Immature natural killer cell (primary cell): ENCODE measurements at places on chromosomes 5 and 9.

DNA sequence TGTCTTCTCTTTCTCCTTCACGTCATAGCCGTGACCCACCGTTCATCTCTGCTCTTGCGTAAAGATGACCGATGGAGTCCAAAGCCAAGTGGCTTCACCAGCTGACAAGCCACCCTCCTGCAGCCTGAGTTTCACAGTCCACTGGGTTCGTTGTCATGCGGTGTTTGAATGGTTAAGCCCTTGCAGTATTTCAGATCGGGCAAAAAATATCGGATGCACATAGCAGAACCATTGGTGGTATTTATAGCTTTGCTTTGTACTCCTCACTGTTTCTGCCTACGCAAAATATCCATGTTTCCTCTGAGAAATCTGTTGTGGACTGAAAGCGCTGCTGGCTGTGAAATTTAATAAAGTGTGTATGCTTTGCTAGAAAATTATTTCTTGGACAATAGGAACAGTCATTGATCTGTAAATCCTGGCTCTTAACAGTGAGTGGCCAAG lies 34.5 kb upstream of the NCS1 start:
- no peak overlapping the region for H3K4me3 ChIP-seq
- peaks cover 10% of the 10 kb centered on the region for H3K27me3 ChIP-seq
- peaks cover 18% of the 10 kb centered on the region for H3K36me3 ChIP-seq
- no peak overlapping the region for H3K27ac ChIP-seq
- DNase-seq = no peak

- peaks cover 4% of the 10 kb centered on the region for H3K36me3 ChIP-seq
- H3K27ac ChIP-seq = peak overlapping the region; percentile 94
- H3K4me3 ChIP-seq = peak overlapping the region; percentile 44
- no peak for DNase-seq
- H3K4me1 ChIP-seq = peaks cover 86% of the 10 kb centered on the region
- H3K27me3 ChIP-seq = no peaks in the 10 kb centered on the region
These were observed 65.7 kb upstream of the TNFAIP8 start for GRCh38 chr5:119290161-119290569.

DNA sequence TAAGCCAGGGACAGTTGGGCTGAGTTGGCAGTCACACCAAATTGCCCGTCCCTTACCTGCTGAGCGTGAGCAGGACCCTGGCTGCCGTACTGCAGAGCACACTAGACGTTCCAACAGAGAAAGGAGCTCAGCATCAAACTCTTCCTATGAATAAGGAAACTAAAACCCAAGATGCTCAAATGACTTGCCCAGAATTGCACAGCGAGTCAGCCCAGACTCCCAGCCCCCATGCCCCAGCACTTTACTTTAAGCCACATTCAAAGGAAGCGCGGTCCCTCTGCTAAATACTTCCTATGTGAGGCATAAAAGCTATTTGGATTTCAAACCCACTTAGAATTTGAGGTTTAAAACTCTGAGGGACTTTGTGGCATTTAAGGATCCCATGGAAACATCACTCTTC lies 23.9 kb downstream of the PAX5 start:
- no peaks in the 10 kb centered on the region for H3K4me1 ChIP-seq
- H3K27me3 ChIP-seq = peaks cover 9% of the 10 kb centered on the region
- DNase-seq = no peak
- H3K36me3 ChIP-seq = no peaks in the 10 kb centered on the region

- H3K36me3 ChIP-seq = no peaks in the 10 kb centered on the region
- no peak for DNase-seq
- H3K4me1 ChIP-seq = no peaks in the 10 kb centered on the region
- no peak overlapping the region for H3K4me3 ChIP-seq
- no peaks in the 10 kb centered on the region for H3K27me3 ChIP-seq
These were observed 22.8 kb upstream of the FOXB2 start for GRCh38 chr9:76996700-76997099.

- H3K4me1 ChIP-seq = no peaks in the 10 kb centered on the region
- H3K4me3 ChIP-seq = no peak overlapping the region
- H3K36me3 ChIP-seq = no peaks in the 10 kb centered on the region
These were observed 365.5 kb downstream of the KCNN2 start for GRCh38 chr5:114727358-114727757.

DNA sequence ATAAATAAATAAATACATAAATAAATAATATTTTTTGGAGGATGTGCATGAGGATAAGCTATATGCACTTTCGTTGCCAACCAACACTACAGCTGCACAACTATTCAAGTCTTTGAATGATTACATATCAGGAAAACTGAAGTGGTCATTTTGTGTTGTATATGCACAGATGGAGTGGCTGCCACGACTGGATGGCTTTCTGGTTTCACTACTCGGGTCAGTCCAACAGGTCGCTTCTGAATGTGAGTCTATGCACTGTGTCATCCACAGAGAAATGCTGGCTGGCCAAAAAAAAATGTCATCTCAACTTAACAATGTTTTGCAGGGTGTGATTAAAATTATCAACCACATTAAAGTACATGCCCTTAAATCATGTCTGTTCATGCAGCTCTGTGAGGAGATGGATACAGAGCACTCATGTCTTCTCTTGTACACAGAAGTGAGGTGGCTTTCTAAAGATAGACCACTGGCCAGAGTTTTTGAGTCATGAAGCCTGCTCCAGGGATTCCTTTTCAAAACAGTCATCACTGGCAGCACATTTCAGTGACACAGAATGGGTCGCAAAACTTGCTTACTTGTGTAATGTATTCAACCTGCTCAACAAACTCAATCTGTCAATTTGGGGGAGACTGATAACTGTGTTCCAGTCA lies 589.8 kb upstream of the CYLC2 start:
- H3K36me3 ChIP-seq = no peaks in the 10 kb centered on the region
- no peaks in the 10 kb centered on the region for H3K27me3 ChIP-seq
- no peak overlapping the region for H3K27ac ChIP-seq
- no peak for DNase-seq
- no peak overlapping the region for H3K4me3 ChIP-seq

GRCh38 chr9:89428901-89429890 lies 68.7 kb downstream of the SEMA4D start:
- peak overlapping the region; percentile 70 for H3K4me3 ChIP-seq
- DNase-seq = no peak
- H3K4me1 ChIP-seq = peaks cover 96% of the 10 kb centered on the region
- H3K27ac ChIP-seq = peak overlapping the region; percentile 90
- H3K27me3 ChIP-seq = peaks cover 3% of the 10 kb centered on the region

GRCh38 chr5:139164020-139164419 lies 34.1 kb downstream of the SIL1 start:
- H3K36me3 ChIP-seq = peaks cover 1% of the 10 kb centered on the region
- no peak overlapping the region for H3K4me3 ChIP-seq

GRCh38 chr5:10689391-10690081 lies 71.5 kb downstream of the DAP start:
- H3K4me3 ChIP-seq = no peak overlapping the region
- DNase-seq = no peak
- H3K4me1 ChIP-seq = peaks cover 4% of the 10 kb centered on the region
- no peak overlapping the region for H3K27ac ChIP-seq

GRCh38 chr9:22009506-22009867 lies 382 bp upstream of the CDKN2B start:
- H3K27me3 ChIP-seq = peaks cover 37% of the 10 kb centered on the region
- no peaks in the 10 kb centered on the region for H3K36me3 ChIP-seq
- peak overlapping the region; percentile 91 for H3K4me3 ChIP-seq
- peaks cover 26% of the 10 kb centered on the region for H3K4me1 ChIP-seq
- DNase-seq = no peak

DNA sequence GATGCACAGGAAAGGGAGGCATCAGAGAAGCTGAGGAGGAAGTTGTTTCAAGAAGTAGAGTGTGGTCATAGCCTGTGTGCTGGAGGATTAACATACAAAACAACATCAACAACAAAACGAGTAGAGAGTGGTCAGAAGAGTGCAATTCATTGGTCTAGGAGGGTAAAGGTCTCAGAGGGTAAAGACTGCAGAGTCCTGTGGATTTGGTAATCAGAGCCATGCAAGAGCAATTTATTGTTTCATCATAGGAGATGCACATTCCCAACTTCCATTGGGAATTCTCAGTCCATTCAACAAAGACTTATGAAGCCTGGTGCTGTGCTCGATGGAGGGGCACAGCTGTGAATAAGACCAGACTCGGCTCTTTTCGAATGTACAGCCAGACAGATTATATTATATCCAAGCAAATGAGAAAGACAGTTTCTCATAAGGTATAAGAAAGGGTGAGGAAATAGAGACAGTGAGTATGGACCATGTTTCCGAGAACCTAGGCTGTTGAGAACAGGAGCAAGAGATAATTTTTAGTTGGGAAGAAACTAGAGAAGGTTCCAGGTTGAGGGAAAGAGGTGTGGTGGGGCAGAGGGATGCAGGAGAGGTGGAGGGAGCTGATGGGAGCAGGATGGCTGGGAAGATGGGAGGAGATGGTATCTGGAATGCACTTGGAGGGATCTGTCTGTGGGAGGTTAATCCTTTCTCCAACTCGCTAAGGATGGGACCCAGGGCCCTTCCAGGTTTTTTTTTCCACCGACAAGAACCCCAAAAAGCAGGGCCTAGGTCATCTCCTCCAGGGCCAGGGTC lies 7.9 kb upstream of the MYORG start:
- DNase-seq = no peak
- H3K4me1 ChIP-seq = peaks cover 20% of the 10 kb centered on the region
- H3K27ac ChIP-seq = no peak overlapping the region
- peaks cover 7% of the 10 kb centered on the region for H3K27me3 ChIP-seq

DNA sequence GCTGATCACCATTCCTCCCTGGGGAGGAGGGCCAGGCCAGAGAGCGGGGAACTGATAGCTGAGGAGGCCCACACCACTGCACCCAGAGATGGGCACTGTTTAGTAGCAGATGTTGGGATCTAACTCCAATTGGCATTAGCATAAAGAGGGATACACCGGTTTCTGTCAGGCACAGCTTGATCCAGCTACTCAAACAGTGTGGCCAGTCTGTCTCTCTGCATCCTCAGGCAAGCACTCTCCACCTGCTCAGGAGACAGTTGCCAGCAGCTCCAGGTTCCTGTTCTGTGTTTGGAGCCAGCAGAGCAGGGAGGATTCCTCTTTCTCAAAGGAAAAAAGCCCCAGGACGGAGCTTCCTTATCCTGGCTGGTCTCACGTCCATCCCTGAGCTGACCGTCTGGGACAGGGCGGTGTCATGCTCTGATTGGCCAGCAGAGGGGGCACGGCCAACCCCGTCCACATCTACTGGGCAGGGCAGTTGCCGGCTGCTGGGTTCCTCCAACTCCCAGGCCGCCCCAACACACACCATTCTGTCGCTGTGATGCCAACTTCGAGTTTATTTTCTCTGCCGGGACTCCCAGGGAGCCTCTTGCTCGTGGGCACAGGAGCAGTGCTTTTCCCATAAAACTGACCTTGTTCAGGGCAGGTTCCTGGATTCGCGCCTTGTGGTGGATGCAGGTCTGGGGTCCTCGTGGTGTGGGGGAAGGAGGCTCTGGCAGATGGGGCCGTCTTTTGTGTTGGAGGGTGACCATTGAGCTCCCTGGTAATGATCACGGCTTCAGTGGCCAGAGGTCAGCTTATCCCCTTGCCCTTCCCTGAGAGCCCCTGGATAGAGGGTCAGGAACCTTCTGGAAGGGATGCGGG lies 47.9 kb downstream of the COL5A1 start:
- no peak for DNase-seq
- no peak overlapping the region for H3K4me3 ChIP-seq
- H3K27me3 ChIP-seq = no peaks in the 10 kb centered on the region
- H3K27ac ChIP-seq = no peak overlapping the region
- no peaks in the 10 kb centered on the region for H3K36me3 ChIP-seq
- peaks cover 2% of the 10 kb centered on the region for H3K4me1 ChIP-seq

GRCh38 chr5:96172436-96172835 lies 210.8 kb upstream of the ELL2 start:
- no peaks in the 10 kb centered on the region for H3K4me1 ChIP-seq
- H3K27me3 ChIP-seq = no peaks in the 10 kb centered on the region
- no peaks in the 10 kb centered on the region for H3K36me3 ChIP-seq
- H3K4me3 ChIP-seq = no peak overlapping the region
- DNase-seq = no peak
- H3K27ac ChIP-seq = no peak overlapping the region

DNA sequence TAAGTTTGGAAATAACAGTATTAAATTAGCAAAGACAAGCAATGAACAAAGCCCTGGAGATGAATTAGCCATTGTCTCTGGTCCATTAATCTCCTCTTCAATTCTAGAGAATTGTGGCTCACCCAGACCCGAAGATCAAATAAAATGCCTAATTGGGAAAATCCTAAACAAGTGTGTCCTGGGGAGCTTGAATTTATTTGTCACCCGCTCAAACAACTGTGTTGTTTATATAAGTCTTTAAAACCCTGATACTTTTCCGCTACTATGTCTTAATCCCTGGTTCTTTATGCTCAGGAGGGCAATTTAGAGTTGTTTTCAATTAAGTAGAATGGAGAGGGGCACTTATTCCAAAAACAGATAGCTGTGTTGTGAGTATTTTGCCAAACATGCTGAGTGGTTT lies 128.4 kb downstream of the ANXA1 start:
- H3K36me3 ChIP-seq = no peaks in the 10 kb centered on the region
- no peak overlapping the region for H3K27ac ChIP-seq
- no peak for DNase-seq
- H3K4me3 ChIP-seq = no peak overlapping the region

DNA sequence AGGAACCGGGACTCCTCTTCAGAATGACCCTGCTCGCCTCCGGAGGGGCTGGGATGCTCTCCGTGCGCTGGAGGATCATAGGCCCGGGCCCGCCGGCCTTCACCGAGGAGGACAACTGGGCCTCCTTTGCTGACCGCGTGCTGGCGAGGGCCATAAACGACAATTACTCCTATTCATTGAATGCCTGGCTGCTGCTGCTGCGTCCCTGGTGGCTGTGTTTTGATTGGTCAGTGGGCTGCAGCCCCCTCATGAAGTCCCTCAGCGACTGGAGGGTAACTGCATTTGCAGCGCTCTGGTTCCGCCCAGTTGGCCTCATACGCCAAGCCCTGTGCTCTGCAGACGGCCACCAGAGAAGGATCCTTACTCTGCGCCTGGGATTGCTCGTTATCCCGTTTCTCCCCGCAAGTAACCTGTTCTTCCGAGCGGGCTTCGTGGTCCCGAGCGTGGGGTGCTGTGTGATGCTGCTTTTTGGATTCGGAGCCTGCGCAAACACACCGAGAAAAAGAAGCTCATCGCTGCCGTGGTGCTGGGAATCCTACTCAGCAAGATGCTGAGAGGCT lies 16.6 kb downstream of the OR2V1 start:
- peaks cover 31% of the 10 kb centered on the region for H3K27me3 ChIP-seq
- DNase-seq = no peak
- no peaks in the 10 kb centered on the region for H3K36me3 ChIP-seq
- no peak overlapping the region for H3K27ac ChIP-seq
- no peak overlapping the region for H3K4me3 ChIP-seq

DNA sequence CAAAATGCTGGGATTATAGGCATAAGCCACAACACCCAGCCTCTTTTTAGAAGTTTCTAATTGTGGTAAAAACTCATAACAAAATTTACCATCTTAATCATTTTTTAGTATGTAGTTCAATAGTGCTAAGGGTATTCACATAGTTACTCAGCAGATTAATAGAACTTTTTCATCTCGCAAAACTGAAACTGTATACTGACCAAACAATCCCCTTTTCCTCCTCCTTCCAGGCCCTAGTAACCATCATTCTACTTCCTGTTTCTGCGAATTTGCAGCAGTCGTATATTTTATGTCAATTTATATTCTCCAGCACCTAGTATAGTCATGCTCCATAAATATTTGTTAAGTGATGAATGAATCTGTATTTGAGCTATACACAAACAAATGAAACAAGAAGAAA lies 86.3 kb upstream of the ERBIN start:
- no peak for DNase-seq
- no peaks in the 10 kb centered on the region for H3K27me3 ChIP-seq
- no peak overlapping the region for H3K4me3 ChIP-seq
- peak overlapping the region; percentile 36 for H3K27ac ChIP-seq
